Activated naive CD4-positive, alpha-beta T cell treated with anti-CD3 and anti-CD28 coated beads, Interleukin-2, amount 50 U/mL, for 16 hours (primary cell): ENCODE measurements at places on chromosomes 7 and 10.

DNA sequence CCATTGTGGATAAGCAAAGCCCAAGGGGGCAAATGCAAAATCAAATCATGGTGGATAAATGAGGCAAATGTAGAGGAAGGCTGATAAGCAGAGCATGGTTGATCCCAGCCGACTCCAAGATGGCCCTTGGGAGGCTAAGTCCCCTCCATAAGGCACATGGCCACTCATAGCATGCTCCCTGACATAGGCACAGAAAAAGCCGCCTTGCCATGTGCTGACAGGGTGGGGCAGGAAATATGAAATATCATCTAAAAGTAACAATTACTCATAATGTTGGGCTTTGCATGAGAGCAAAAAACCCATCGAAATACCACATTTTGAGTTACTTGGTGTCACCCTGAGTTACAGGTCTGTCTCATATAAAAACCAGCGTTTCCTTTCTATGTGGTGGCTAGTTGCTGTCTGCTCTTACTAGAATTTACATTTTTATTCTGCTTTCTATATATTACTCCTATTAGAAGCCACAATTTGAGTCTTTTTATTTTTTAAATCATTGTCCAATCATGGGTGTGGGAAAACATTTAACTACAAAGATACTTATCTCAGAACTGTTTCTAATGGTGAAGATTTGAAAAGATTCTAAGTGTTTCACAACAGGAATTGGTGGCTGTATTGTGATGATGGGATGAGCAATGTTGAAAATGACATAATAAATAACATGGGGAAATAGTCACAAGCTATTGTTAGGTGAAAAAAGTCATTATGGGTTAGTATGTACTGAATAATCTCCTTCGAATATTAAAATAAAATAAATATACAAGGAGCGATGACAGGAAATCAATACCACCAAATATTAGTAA lies 102.7 kb downstream of the CUBN start:
- DNase-seq: peak; percentile 70

- no peak for DNase-seq
These were observed 40.4 kb downstream of the MTURN start for GRCh38 chr7:30175180-30175579.

- DNase-seq: no peak
These were observed 76.4 kb downstream of the RUNDC3B start for GRCh38 chr7:87704590-87704989.

DNA sequence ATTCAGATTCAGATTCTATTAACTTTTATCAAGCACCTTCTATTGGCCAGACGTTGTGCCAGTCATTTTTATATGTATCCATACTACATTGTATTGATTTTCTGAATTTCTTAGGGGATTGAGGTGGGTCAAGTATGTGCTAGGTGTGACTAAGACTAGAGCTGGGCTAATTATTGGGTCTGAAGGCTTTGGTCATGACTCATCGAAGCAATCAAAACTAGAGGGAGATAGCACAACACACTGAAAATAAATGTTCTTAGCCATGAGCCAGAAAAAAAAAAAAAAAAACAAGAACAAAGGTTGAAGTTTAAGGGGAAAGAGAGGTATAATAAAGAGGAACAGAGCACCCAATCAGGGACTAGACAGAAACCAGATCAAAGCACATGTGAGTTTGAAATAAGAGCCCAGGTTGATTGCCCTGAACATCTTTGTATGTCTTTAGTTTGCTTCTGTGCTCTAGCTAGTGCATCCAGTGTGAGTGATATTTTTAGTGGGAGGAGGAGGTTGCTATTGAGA lies 171.6 kb upstream of the FOXP2 start:
- DNase-seq: no peak

- DNase-seq: no peak
These were observed 5.2 kb upstream of the HMX2 start for GRCh38 chr10:123142701-123143161.

GRCh38 chr10:73828161-73828560 lies 16.8 kb upstream of the NDST2 start:
- DNase-seq: no peak

DNA sequence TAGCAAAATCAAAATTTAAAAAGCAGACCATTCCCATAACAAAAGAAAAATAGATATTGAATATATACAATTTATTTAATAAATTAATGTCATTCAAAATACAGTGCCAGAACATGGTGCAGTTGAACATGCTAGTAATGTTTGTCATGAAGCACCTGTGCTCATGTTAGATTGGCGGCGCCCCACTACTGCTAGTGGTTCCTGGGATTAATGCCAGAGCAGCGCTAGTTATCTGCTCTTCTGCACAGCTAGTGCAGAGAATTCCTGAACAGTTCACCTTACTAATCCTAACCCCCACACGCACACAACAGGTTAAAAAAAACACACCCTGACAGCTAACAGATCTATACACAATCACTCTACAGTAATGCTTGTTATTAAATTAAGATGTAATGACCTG lies 23.4 kb downstream of the KBTBD2 start:
- DNase-seq: no peak

DNA sequence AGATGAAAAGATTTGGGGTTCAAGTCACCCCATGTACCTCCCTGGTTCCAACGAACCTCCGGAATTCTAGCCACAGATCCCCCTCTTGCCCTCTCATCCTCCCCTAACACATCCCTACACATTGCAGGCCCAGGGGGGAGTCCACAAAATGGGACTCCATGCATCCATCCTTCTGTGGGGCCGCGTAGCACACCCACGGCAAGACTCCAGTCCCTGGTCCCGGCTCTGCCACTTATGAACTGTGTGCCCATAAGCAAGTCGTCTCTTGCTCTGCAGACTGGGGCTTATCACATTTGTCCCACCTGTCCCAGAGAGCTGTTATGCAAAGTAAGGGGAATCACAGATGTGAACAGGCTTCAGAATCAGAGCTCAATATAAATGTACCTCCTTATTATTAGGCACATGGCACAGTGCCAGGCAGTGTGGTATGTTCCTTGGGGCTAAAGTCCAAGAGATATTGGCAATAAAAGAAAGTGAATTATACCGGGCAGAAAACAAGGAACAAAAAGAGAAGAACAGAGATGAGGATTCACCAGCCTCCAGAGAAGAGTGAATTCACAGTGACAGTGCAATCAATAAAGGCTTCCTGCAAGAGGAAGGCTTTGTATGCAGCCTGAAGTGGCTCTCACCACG lies 73.9 kb downstream of the KCNMA1 start:
- no peak for DNase-seq

DNA sequence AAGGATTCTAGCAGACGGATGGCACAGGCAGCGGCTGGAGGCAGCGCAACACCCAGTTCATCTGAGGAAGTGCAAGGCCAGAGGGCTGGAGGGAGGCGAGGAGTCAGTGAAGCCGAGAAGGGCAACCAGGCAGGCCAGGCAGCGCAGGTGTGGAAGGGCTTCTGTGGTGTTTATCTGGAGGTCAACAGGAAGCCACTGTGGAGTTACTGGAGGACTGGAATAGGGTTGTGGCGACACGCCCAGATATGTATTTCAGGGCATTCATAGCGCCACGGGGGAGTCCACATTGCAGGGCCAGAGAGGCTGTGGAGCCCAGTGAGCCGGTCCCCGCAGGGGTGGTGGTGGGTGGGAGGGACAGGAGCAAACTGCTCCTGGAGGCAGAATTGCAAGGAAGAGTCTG lies 150.6 kb downstream of the CDH23 start:
- no peak for DNase-seq

GRCh38 chr10:62581351-62581750 lies 207.2 kb downstream of the ZNF365 start:
- no peak for DNase-seq

GRCh38 chr10:80344912-80345311 lies 11.6 kb downstream of the DYDC1 start:
- no peak for DNase-seq

DNA sequence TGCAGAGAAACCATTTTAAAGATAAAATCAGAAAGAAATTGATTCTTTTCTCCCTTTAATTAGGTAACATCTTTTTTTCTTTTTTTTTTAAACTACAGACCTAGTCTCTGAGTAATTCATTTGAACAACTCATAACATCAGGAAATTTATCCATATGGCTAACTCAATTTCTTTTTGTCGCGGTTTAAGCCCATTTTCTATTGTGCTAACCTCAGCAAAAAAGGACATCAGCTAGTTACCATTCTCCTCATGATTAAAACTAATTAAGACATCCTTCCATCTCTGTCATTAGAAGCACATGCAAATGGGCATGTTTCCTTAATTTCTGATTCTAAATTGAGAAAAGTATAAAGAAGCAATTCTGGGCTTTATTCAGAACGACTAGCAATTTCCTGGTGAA lies 57.8 kb downstream of the ANK3 start:
- DNase-seq: no peak
